Right renal pelvis (tissue), 4 donors: ENCODE measurements at places on chromosomes 1 and 21.
A peak's percentile ranks its signal among the peaks of the same experiment; 100 is the strongest.

GRCh38 chr1:86169625-86170024 is 13.1 kb upstream of the COL24A1 start:
- DNase-seq, result no peak

DNA sequence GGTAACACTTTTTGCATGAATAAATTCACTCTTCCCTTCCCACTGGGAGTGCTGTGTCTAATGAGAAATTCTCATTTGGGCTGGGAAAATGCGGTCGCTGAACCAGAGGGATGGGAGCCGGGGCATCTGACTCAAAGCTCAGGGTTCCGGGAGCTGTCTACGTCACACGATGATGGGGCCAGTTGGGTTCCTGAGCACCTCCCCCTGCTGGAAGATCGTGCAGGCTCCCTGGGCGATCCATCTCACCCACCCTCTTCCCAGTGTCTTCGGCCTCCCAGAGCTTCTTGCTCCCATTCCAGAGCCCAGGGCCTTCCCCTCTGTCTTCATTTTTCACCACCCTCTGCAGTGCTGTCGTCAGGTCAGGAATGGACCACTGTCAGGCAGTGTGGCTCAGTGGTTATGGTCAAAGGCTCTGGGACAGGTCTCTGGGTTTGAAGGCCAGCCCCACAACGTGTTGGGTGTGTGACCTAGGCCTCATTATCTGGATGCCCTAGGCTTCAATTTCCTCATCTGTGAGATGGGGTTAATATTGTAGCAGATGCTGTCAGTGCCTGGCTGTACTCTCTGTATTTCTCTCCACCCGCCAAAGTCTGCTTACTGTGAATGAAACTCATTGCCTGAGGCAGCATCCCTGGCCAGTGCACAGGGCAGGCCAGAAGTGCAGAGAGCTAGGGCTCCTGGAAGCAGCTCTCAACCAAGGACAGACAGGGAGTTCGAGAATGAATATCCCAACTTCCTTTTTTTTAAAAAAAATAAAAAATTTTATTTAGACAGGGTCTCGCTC is 31.8 kb downstream of the IGSF21 start:
- no peak for DNase-seq

DNA sequence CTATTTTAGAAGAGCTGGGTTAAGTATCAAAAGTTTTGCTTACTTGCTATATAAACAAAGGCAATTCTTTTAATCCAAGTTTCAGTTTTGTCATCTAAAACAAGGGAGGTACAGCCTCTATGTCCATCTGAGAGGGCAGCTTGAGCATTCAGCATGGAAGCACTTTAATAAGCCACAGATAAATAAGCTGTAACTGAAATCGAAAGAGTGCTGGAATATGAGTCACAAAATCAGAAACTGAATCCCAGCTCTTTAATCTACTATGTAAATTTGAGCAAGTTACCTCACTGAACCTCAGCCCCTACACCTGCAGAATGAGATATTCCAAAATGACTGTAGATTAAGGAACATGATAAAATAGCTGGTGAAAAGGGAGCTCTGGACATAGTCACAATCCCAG is 80.0 kb upstream of the HP1BP3 start:
- DNase-seq, result no peak

GRCh38 chr1:87074001-87074795 is 159.8 kb downstream of the HS2ST1 start:
- no peak for DNase-seq

DNA sequence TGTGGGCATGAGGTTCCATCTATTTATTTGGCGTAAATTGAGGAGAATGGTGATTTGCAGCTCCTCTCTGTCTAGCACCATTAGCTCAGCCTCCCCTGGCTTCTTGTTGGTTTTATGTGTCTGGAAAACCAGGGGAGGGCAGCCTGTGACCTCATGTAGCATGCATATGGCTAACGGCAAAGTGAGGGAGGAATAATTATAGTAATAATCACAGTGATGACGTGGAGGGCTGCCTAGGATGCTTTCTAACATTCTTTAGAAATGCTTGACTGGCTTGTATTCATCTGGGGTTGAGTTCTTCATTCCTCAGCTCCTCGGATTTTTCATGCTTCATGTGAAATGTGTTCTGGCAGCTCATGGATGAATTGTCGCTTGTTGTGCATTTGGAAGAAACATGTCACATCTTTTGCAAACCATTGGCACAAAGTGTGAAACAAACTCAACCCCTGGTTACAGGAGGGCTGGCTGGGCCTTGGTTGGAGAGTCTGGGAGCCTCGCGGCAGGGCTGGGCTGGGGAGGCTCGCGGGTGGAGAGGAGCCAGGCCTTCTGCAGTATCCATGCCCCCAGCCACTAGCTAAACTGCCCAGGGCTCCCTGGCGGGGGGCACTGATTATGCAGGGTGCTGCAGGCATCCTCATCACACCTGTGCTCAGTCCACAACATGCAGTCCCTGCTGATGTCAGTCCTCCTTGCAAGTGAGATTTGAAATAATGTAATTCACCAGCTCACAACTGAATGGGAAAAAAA is 149.6 kb downstream of the DISC1 start:
- no peak for DNase-seq

DNA sequence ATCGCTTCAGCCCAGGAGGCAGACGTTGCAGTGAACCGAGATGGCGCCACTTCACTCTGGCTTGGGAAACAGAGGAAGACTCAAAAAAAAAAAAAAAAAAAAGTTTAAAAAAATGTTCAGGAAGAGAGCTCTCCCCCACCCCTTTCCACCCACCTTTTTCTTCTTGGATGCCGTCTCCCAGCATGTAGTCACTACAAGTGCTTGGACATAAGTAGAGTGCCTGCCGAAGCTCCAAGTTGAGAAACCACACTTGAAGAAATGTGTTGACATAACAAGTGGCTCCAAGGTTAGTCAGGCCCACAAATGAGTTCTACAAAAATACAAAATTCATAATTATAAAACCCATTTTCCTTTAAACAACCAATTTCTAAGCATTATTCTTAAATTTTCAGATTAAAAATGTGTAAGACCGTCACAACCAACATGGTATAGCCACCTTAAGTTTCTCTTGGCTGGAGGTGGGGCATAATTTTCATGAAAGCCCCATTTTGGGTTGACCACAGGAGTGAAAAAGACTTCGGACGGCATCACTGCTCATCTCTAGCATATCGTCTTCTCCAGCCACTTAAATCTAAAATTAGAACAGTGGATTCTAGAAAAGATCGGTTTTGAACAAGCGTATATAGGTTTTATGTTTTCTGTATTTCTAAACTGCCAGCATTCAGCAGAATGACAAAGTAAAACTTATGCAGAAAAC is 26.4 kb downstream of the USP48 start:
- DNase-seq, result no peak

- DNase-seq, result no peak
These were observed 2.0 kb downstream of the COL24A1 start for GRCh38 chr1:86154571-86155050.

- peak; percentile 25 for DNase-seq
These were observed 17.2 kb downstream of the HENMT1 start for GRCh38 chr1:108643492-108644335.

GRCh38 chr1:43522776-43523480 is 7.8 kb upstream of the PTPRF start:
- DNase-seq, result no peak

GRCh38 chr1:96815914-96816313 is 94.3 kb downstream of the PTBP2 start:
- no peak for DNase-seq

DNA sequence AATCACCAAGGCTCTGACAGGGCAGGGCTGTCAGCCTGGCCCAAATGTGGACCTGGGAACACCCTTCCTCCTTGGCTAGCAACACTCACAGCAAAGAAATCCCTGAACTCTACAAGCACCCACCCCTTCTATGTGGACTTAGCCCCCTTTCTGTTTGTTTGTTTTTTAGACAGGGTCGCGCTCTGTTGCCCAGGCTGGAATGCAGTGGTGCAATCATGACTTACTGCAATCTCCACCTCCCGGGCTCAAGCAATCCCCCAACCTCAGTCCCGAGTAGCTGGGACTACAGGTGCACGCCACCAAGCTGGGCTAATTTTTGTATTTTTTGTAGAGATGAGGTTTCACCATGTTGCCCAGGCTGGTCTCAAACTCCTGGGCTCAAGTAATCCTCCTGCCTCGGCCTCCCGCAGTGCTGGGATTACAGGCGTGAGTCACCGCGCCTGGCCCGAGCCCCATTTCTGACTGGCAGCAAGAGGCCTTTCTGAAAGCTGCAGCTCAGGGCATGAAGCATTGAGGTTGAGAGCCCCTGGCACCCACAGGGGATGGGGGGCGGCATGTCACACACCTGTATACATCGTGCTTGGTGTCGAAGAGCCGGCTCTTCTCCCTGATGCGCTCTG is 16.2 kb downstream of the RIPK4 start:
- DNase-seq, result no peak

DNA sequence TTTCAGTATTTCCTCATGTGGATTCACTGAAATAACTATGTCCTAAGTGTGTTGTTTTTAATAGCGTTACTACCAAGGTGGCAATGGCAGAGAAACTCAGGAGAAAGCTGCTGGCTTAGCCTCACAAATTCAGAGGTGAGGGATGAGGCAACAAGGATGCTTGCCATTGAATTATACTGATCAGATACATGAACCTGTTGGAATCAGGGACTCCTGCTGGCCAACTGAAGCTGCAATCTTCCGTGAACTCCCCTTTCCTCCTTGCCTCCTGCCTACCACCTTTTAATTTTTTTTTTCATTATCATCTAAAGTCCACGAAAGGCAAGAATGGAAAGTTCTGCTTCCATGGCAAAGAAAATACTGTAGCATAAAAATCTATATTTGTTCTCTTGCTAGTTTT is 254.7 kb downstream of the NFIA start:
- DNase-seq, result no peak

GRCh38 chr1:226686440-226687425 is 52.3 kb downstream of the ITPKB start:
- DNase-seq, result no peak

GRCh38 chr1:198175423-198176170 is 18.8 kb downstream of the NEK7 start:
- no peak for DNase-seq

DNA sequence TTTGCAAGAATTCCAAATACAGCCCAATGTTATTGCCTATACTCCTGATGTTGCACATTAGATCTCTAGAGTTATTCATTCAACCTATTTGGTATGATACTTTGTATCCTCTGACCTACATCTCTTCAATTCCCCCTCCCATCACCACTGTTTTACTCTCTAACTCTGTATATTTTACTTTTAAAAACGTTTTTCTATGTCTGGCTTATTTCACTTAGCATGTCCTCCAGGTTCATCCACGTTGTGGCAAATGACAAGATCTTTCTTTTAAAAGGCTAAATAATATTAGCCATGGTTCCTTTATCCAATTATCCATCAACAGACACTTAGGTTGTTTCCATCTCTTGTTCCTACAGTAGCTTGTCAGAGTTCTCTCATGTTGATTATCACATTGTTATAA is 207.1 kb upstream of the PTGFR start:
- DNase-seq, result no peak

DNA sequence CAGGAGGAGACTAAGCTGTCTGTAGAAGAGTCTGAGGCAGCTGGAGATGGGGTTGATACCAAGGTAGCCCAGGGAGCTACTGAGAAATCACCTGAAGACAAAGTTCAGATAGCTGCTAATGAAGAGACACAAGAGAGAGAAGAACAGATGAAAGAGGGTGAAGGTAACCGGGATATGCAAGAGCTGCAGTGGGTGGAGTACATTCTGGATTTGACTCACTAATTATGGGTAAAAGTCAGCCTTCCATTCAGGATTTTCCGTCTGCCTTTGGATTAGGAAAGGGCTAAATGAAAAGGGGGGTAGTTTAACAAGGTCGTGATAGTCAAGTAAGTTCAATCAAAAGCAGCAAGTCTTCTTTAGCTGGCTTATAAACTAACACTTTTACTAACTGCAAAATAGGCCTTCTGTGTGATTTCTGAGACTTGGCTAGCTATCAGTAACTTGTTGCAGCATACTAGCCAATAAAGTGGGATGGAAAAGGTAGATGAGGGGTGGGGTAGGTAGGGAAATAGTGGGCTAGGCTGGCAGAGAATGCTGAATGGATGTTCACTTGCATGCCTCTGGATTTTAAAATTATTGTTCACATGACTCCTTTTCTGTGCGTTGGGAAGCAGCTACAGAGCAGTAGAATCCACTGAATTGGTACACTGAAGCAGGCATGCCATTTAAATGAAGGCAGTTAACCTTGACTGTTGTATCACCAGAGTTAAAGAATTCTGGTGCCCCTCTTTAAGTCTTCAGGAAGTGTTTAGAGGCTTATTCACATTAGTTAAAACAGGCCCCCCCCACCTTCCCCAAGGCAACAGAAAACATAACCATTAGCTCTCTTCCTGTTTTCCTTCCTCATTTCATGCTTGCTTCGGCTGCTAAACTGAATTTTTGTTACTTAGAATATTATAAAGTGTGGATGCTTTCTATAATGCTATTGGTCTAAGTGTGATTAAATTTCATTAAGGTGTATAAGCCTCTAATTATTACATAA is 15.4 kb downstream of the CCDC17 start:
- no peak for DNase-seq

DNA sequence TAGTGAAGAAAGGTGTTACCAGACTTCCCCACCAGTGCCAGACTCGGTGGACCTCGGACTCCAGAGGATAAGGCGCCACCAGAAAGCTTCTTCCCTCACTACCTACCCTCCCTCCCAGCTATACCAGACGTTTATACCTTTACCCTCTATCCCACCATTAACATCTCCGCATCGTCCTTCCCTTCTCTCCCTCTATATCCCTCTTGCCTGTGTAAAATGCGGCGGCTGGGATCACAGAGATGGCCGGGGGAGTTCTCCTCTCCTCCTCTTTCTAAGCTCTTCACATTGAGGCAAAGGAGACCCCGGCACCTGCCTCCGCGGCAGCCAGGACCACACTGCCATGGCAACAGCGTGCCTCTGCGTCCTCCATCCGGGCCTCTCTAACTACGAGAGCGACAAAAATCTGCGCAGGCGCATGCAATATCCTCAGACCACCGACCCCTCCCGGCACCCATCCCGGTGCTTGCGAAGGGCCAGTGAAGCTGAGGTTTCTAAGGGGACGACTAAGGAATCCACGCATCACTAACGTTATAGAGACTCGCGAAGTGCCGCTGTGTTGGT is at the start of gene CCDC181:
TSS of gene CCDC181 (minus strand) at position 394 of the 561 bp plus-strand sequence. CDS start 2,547 bp downstream, outside the sequence.
- DNase-seq, result peak; percentile 71

- DNase-seq, result no peak
These were observed 6.0 kb downstream of the KLHDC8A start for GRCh38 chr1:205350691-205351141.

- no peak for DNase-seq
These were observed 678.1 kb upstream of the CXADR start for GRCh38 chr21:16834791-16835190.

DNA sequence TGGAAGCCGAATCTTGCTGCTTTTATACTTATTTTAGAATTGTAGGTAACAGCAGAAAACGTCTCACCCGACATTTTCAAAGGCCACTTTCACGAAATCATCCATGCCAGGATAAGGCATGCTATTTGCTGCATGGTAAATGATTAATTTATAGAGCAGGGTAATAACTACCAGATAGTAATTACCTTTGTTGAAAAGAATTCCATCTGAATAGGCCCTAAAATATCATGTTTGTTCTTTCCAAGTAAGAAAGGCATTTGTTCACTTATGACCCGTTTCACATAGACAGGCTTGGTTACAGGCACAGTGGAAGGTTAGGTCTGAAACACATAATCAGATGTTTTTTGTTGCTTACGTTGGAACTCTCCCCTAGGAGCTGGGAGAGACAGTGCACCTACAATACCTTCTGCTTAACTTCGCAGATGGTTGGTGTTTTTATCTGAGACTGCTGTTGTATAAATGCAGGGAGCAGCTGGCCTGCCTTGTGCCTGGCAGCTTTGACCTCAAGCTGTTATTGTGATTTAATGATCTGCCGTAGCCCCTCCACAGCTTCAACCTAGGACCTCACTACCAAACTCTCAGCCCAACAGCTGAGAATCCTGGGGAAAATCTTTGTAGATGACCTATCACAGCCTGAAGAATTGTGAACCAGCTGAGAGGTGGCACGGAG is 1.6 kb downstream of the SLC44A3 start:
- DNase-seq, result no peak

- DNase-seq, result no peak
These were observed 67.5 kb upstream of the CLDN14 start for GRCh38 chr21:36547464-36547863.
